ENCODE measurements at places on chromosomes 7 and 10. TPM values are rescaled to one million over a fixed set of nuclear protein-coding genes. Genes with fewer than 3 reads are reported as not detected.

DNA sequence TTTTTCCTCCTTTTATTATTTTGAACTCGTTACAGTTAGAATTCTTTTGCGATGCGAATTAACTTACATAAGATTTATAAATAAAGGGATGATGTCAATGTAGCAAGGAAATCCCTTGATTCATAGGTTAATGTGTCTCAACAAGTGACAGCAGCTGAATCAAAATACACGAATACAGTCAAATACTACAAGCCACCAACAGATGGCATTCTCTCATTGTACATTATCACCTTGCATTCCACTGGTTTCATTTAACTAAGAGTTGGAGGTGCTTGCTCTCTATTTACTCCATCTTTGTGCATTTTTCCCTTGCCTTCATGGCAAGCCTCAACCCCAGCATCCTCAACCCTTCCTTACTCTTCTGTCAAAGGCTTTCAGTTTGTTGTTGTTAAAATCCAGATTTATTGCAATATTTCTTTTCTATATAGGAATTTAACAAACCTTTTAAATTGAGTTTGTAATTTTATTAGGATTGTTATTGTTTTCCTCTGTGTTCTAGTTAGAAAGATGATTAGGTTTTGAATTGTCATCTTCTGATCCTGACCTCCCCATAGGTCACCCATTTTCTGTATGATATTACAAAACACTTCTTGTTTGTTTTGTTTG is 78.3 kb downstream of the SLC25A40 start:
- peak; percentile 83 for DNase-seq

GRCh38 chr7:106246902-106247711 is 37.7 kb downstream of the NAMPT start:
- DNase-seq = no peak

- DNase-seq = no peak
Measured at GRCh38 chr7:133698127-133698526, 429.0 kb upstream of the LRGUK start.

DNA sequence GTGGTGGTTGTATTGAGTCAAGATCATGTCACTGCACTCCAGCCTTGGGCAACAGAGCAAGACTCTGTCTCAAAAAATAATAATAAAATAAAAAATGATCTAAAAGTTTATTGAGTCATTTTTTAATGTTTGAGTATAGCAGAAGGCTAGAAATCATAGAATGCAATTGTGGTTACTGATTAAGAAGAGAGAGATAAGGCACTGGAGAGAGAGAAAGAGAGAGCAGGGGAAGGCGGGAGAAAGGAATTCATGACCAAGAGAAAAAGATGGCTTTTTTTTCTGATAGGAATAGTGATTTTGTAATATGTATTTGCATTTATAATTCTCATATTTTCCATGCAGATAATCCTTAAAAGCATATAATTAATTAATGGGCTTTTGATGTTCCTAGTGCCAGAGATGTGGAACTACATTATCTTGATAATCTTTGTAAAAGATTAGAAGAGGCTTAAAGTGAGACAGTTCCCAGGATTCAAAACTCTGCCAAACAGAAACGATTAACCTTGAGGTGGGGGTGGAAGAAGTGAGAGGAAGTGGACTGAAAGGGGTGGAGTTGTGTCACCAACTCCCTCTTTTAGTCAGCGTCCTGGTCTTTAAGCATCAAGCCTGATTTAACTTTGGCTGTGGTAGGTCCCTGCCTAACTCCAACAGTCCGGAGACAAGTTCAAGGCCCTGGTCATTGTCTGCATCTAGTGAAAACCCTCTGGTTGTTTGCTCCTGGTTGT is 76.2 kb downstream of the CHN2 start:
- no peak for DNase-seq

- DNase-seq = no peak
Measured at GRCh38 chr10:92239600-92240288, 51.1 kb downstream of the CPEB3 start.

Gene CUL2
- 23.4 TPM for total RNA-seq

Gene SLIT1
- 0.51 TPM for total RNA-seq

All from bronchial epithelial cell (primary cell).